HTR-8/SVneo (cell line): ENCODE measurements at places on chromosomes 16 and 17.
A peak's percentile ranks its signal among the peaks of the same experiment; 100 is the strongest.

DNA sequence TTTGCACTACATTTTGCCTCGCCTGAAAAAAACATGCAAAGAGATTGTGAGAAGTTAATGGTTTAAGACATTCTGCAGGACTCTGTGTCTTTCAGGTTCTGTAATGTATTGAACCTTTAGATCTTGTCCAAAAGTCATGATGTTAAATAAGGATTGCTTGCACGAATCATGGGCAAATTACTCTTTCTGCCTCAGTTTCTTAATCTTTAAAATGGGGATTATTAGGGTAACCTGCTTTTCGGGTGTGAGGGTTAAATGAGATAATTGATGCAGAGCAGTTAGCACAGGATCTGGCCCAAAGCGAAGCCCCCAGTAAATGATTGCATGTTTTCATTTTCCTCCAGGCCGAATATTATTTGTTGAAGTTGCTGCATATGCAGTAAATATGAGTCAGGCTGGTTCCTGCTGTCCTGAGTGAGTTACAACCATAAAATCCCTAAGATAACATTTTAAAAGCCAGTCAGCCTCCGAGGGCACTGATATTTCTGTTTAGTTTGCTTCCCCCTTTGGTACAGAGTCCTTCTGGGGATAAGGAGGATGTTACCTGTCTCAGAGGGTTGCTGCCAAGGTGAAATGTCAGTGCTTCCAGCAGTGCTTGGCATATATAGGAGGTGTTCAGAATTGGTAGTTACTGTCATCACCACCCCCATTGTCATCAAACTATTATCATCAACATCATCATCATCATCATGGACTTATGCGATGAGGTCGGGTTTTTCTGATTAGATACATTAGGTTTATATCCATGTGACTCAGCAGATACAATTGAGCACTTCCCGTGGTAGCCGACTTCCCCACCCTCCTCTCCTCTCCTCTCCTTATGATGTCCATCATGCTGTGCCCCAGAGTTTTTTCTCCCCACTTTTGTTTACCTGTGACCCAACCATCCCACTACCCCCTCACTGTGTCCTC is 20.6 kb upstream of the ARHGAP17 start:
- no peak for DNase-seq

- no peak for DNase-seq
Measured at GRCh38 chr16:30744183-30744582, 4.0 kb upstream of the PHKG2 start.

DNA sequence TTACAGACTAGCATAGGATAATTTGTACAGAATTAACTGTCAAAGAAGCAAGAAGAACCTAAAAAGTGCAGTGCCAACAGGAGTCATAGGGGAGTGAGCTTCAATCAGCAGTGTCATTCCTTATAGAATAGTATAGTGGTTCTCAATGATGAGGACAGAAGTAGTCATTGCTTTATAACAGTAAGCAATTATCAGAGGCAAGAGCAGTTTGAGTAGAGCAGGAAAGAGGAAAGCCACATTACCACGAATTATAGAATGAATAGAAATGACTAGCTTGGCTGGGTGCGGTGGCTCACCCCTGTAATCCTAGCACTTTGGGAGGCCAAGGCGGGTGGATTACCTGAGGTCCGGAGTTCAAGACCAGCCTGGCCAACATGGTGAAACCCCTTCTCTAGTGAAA is 209.7 kb upstream of the TBX2 start:
- no peak for DNase-seq

- no peak for DNase-seq
Measured at GRCh38 chr17:32995416-32996045, 3.9 kb downstream of the SPACA3 start.

DNA sequence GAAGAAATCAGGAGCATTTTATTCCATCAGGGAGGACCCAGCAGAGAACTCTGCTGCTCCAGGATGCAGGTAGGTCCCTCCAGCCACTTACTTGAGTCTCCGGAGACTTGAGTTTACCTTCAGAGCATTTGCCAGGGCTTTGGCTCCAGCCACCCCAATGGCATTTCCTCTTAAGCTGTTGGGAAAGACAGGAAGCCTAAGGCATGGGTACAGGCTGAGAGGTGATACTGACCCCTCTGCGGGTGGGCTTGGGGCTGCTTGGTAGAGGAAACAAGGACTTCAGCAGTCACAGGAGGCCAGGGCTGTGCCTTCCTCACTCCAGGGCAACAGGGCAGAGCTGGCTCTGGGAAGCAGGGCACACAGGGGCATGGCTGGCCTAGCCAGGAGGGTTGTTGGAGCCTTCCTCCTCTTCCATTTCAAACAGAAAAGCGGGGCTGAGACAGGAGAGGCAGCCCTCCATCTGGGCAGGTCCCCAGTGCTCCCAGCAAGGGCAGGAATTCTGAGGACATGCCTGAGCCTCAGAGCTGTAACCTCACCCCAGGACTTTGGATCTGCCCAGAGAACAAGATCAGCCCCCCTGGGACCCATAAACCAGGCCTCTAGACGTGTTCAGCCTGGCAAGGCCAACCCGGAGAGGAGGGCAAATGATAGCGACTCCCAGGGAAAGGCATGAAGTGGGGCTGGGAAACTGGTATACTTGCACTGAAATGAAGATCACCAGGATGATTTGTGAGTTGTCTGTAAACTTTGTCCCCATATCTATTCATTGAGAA is 34.4 kb downstream of the NLRC3 start:
- no peak for DNase-seq

DNA sequence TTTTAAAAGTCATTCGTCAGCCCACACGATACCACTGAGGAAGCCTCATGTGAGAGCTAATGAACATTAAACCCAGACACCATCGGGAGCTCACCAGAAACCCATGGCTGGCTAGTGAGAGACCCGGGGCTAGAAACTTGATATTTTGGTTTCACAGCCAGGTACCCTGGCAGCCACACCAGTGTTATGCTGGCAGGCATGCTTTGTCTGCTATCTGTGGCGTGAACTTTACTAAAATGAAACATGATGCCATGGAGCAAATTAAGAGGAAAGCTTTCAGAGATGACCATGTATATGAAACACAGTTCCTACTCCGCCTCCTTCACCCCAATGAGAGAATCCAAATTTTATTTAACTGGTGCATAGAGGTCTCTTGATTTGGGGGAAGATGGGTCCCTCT is 291.2 kb downstream of the IRX3 start:
- no peak for DNase-seq

DNA sequence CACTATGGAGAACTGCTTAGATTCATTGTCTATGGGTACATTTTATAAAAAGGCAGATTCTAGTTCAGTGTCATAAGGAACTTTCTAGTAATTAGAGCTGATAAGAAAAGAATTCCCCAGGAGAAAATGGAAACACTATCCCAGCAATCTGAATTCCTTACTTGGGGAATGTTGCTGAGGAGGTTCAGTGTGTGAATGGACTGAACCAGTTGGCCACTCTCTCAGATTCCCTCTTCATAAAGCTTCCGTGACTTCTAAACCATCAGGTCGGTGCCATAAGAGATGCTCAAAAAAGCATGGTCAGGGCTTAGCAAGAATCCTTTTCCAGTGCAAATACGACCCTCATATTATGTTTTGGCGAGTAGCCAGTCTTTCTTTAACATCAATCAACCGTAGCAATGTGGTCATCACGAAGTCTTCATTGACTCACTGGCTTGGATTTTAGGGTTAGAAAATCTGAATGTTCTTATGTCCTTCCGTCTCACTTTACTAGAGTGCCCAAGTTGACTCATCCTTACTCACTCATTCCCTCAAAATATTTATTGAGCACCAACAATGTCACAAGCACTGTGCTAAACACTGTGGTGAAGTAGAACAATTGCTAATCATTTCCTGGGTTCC is 102.7 kb upstream of the HLF start:
- DNase-seq, result peak; percentile 54

GRCh38 chr17:79002796-79003593 is 6.6 kb downstream of the CANT1 start:
- no peak for DNase-seq

- DNase-seq, result no peak
Measured at GRCh38 chr17:28466521-28467048, 6.9 kb upstream of the SLC13A2 start.

- DNase-seq, result no peak
Measured at GRCh38 chr17:63626551-63627180, 4.4 kb downstream of the MAP3K3 start.

- no peak for DNase-seq
Measured at GRCh38 chr16:85857406-85857805, 41.6 kb upstream of the IRF8 start.

- DNase-seq, result no peak
Measured at GRCh38 chr16:67528222-67528869, at the start of gene RIPOR1. Gene RIPOR1 (plus strand): TSS chr16:67528829. CDS start chr16:67538447, 9,618 bp downstream.

- DNase-seq, result peak; percentile 88
Measured at GRCh38 chr17:41801374-41802271, 10.1 kb downstream of the P3H4 start.

- peak; percentile 67 for DNase-seq
Measured at GRCh38 chr17:21239680-21240368, 13.4 kb downstream of the NATD1 start.

GRCh38 chr16:50004239-50004638 is 20.8 kb upstream of the CNEP1R1 start:
- no peak for DNase-seq

DNA sequence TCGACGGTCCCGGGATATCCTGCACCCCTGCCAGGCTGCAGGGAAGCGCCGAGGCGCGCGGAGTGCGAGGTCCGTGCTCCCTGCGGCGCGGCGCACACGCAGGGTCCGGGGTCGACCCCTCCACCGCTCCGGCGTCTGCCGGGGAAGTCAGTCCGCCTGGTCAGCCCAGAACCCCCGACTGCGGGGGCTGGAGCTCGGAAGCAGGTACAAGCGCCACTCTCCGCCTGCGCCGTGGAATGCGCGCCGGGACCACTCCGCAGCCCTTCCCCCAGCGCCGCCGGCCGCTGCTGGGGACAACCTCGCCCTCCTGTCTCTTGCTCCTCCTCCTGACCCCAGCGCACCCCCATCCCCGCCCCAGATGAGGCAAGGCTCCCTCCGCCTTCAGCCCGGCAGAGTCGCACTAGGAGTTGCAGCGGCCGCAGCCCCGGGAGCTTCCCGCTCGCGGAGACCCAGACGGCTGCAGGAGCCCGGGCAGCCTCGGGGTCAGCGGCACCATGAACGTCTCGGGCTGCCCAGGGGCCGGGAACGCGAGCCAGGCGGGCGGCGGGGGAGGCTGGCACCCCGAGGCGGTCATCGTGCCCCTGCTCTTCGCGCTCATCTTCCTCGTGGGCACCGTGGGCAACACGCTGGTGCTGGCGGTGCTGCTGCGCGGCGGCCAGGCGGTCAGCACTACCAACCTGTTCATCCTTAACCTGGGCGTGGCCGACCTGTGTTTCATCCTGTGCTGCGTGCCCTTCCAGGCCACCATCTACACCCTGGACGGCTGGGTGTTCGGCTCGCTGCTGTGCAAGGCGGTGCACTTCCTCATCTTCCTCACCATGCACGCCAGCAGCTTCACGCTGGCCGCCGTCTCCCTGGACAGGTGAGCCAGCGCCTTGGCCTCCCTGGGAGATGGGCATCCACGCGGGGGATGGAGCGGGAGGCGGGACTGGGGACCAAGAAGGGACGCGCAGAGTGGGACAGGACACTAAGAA is at the start of gene GALR2:
Gene GALR2, plus strand, starts transcription at position 392 of the 974 bp plus-strand sequence. Its CDS starts 103 bp downstream, at position 495.
- no peak for DNase-seq

GRCh38 chr17:4593021-4593421 is 8.7 kb downstream of the SMTNL2 start:
- no peak for DNase-seq

GRCh38 chr17:45146890-45147580 is 1.2 kb upstream of the HEXIM1 start:
- DNase-seq, result peak; percentile 73

- DNase-seq, result no peak
Measured at GRCh38 chr17:17783825-17784656, 52.7 kb downstream of the SREBF1 start.

GRCh38 chr17:41176744-41177387 is 1.2 kb downstream of the KRTAP4-2 start:
- DNase-seq, result no peak

- DNase-seq, result no peak
Measured at GRCh38 chr17:35099908-35100307, 19.8 kb downstream of the RAD51D start.

DNA sequence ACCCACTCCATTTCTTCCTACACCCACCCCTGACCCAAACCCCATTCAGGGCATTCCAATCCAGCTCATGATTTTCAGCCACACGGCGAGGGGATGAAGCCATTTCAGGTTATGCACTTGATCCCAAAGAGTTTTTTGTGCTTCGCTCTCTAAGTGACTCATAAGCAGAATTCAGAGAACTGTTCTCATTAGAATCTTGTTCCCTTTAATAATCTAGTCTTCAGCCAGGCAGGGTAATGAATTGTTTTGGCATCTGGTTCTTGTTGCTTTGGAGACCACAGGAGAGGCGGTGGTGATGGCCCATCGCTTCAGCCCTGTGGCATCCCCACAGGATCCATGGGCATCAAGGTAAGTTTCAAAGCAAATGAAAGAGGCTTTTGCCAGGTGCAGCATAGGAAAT is 4.8 kb upstream of the KRT31 start:
- DNase-seq, result no peak

- no peak for DNase-seq
Measured at GRCh38 chr17:59362811-59363205, 31.4 kb downstream of the YPEL2 start.

- DNase-seq, result no peak
Measured at GRCh38 chr16:80015566-80015965, 415.0 kb upstream of the MAF start.

- DNase-seq, result no peak
Measured at GRCh38 chr16:52471650-52472370, 75.1 kb downstream of the TOX3 start.

- peak; percentile 57 for DNase-seq
Measured at GRCh38 chr16:21708533-21709115, 44.9 kb downstream of the OTOA start.

DNA sequence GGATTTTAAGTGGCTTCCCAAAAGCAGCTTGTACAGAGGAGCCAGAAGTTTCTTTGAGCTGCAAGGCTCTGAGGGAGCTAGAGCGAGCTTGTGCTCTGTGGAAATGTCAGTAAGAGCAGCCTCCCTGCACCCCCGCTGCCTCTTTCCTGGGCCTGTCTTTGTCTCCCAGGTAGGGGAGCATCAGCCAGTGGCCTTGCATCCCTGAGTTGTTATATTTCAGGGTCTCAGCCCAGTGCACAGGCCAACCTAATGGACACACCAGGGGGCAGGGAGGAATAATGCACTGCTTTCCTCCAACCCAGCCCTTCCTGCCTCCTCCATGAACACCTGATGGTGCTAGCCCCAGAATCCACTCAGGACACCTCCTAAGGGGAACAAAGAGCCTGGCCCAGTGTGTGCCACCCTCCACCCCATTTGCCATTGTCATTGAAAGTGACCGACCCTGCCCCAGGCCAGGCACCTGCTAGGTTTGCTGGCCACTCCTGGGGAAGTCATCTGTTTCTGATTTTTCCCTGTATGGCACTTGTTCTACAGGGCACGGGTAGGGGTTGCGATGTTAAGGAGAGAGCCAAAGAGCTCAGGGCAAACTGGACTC is 6.3 kb downstream of the TPPP3 start:
- DNase-seq, result no peak

- no peak for DNase-seq
Measured at GRCh38 chr16:82459580-82460256, 167.1 kb upstream of the CDH13 start.

GRCh38 chr16:50856991-50857390 is 115.1 kb downstream of the CYLD start:
- no peak for DNase-seq

- DNase-seq, result no peak
Measured at GRCh38 chr17:2064520-2064971, 9.6 kb downstream of the HIC1 start.
